Cerebellum (tissue), 4 donors: ENCODE measurements at places on chromosomes 7 and 10. TPM values are rescaled to one million over a fixed set of nuclear protein-coding genes. Genes with fewer than 3 reads are reported as not detected.

The MSMB gene
- total RNA-seq, result not detected

The PIP gene
- total RNA-seq, result not detected

The EBF3 gene
- total RNA-seq, result 185 TPM

The CLDN4 gene
- 2.7 TPM for total RNA-seq

The SPACDR gene
- 0.54 TPM for total RNA-seq

- DNase-seq, result no peak
Measured at GRCh38 chr7:127667017-127667670, 15.2 kb downstream of the SND1 start.

DNA sequence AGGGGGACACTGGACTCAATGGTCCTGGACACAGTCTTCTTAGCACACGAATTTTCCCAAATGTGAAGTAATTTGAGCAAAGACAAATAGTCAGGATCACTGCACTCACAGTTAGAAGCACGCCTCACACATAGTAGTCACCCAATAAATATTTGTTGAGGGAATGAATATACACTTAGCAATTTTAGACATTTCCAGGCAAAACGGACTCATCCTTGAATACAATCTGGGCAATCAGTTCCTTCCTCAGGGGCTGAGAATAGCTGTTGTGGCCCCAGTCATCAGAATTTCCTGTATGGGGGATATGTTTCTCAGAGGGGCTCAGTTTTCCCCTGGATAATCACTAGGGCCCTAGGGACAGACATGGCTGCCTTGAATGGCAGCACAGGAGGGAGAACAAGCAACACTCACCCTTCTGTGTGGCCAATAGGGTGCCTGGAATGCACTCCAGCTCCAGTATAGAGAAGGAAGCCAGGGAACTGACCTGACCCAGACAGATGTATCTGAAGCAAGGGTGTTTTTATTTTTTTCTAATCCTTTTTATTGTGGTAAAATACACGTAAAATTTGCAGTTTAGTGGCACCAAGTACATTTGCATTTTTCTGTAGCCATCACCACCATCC, 282.7 kb upstream of the ZNF32 start:
- no peak for DNase-seq

- DNase-seq, result no peak
Measured at GRCh38 chr7:69773535-69774225, 175.4 kb downstream of the AUTS2 start.

DNA sequence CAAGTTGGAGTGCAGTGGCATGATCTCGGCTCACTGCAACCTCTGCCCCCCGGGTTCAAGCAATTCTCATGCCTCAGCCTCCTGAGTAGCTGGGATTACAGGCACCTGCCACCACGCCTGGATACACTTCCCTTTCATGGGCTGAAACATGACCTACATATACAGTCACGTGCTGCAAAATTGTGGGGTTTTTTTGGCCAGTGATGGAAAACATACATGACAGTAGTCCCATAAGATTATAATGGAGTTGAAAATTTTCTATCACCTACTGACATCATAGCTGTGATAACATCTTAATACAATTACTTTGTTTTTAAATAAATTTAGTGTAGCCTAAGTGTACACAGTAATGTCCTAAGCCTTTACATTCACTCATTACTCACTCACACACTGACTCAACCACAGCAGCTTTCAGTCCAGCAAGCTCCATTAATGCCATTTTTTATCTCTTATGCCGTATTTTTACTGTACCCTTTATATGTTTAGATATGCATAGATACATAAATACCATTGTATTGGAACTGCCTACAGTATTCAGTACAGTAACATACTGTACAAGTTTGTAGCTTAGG, 79.9 kb upstream of the TMEM196 start:
- DNase-seq, result no peak

DNA sequence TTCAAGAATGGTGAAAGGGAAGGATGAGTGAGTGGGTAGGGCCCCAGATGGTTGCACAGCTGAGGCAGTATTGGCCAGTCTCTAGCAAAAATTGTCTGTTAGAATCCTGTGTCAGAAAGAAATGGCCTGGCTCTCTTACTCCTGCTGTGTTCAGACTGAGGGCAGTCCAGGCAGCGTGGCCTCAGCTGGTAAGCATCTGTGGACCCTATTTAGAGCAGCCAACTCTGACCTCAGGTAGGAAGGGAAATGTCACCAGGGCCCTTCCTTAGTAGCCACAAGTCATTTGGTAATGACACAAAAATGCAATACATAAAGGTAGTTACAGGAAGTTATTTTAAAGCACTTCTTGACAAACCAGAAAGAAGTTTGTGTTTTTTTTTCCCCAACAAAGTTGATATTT, 1194.7 kb downstream of the CNTNAP2 start:
- DNase-seq, result no peak

DNA sequence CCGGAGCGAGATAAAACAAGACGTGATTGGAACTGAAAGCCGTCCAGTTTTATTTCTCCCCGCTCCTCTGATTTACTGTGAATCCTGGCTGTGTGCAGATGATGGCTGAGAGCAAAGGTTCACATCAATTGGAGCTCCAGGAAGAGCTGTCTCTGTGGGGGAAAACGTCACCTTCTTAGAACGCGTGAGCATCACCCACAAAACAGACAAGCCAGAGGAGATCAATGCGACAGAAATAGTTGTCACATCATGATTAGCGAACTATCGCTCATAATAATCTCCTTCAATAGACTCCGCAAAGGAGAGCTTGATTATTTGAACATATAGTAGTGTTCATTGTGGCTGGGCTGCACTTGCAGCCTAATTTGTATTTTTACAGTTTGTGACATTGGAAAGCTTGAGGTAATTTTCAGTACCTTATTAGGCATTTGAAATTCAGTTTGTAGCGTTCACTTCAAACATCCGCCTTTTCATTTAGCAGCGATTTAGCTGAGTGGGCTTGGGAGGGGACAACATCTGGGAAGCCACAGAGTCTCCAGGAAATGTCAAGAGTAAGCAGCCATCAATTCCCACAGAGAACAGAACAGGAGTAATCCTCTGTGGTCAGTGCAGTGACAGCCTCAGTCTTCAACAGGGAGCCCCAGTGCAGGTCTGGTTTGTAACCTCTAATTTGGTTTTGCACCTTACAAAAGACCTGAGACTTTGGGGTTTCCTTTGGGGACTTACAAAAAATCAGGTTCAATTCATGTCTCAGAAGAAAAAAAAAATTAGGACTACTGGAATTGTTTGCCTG, 276.8 kb upstream of the PFKP start:
- DNase-seq, result no peak

DNA sequence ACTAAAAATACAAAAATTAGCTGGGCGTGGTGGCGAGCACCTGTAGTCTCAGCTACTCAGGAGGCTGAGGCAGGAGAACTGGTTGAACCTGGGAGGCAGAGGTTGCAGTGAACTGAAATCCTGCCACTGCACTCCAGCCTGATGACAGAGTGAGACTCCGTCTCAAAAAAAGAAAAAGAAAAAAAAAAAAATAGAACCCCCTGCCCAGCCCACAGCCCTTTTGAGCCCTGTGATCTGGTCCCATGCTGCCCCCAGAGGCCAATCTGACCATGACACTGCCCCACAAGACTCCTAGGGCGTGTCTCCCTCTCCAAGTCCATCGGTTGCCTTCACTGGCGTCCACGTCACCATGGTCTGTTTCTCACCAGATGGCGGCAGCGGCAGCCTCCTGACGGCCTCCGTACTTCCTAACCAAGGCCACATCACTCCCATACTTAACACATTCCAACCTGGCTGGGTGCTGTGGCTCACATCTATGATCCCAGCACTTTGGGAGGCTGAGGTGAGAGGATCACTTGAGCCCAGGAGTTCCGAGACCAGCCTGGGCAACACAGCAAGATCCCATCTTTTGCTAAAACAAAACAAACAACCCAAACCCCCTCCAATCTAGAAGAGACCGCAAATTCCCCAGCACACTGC, 18.0 kb downstream of the STX1A start:
- DNase-seq, result peak; percentile 53

- DNase-seq, result no peak
Measured at GRCh38 chr10:44020322-44021111, 364.4 kb downstream of the CXCL12 start.
